ENCODE measurements at places on chromosomes 12 and 14.

DNA sequence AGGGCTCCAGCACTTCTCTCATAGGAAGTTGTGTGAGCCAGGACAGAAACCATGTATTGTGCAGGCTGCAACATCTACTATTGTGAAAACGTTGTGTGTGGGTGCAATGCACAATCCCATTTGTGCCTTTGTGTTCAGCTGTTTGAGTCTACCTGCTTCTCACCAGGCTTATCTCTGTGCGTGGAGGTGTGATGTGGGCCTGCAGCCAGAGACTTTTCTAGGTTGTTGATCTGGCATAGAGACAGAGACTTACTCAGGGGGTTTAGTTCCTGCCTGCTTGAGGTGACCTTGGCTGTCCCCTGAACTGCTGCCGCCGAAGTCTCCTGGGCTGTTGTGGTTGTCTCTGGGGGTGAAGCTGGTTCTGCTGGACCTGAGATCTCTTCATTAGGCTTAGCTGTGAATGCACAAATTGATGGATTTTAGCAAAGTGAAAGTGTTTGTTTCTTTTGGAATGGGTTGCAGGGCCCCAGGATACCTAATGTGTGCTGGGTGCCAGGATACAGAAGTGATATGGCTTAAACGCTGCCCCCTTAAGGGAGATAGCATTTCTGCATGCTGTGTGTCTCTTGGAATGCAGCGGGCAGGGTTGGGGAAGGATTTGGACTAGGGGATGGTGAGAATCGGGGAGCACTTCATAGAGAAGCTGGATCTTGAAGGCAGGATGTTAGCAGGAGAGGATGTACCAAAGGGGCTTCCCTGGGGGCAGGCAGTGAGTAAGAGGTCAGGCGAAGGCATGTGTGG, 2.5 kb downstream of the LACRT start:
- DNase-seq, result no peak

- no peak for DNase-seq
Measured at GRCh38 chr12:92550661-92551060, 152.1 kb upstream of the PLEKHG7 start.

DNA sequence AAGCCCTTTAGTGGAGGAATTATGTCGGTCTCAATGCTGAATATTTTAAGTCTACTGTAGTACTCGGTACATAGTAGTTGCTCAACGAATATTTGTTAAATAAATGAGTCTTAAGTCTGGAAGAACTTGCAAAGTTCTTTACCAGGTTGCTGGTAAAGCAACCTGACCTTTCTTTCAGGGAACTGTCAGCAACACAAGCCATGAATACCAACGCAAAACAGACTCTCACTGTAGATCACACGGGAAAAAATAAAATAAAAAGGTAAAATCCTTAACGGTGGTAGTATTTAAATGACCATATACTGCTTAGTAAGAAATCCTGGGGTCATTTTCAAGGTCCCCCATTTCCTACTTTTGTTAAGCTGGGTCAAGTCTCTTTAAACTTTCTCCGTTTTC, 447 bp upstream of the NUBPL start:
- no peak for DNase-seq

DNA sequence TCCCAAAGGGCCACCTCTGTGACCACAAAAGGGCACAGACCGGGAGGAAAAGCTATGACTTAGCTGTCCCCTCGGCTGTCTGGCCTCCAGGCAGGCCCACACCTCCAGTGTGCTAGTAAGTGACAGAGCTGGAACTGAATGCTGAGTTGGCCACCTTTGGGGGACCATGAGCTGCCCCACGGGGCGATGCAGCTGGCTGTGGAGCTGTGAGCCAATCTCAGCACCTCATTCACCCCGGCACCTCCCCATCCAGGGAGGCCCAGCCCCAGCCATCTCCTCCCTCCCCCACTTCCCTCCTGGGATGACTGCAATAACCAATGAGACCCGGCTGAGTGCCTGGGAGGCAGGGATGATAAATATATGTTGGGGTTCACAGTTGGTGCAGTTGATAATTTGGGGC, 12.2 kb upstream of the TESC start:
- DNase-seq, result no peak

- no peak for DNase-seq
Measured at GRCh38 chr14:24674204-24674970, 40.4 kb upstream of the GZMB start.

DNA sequence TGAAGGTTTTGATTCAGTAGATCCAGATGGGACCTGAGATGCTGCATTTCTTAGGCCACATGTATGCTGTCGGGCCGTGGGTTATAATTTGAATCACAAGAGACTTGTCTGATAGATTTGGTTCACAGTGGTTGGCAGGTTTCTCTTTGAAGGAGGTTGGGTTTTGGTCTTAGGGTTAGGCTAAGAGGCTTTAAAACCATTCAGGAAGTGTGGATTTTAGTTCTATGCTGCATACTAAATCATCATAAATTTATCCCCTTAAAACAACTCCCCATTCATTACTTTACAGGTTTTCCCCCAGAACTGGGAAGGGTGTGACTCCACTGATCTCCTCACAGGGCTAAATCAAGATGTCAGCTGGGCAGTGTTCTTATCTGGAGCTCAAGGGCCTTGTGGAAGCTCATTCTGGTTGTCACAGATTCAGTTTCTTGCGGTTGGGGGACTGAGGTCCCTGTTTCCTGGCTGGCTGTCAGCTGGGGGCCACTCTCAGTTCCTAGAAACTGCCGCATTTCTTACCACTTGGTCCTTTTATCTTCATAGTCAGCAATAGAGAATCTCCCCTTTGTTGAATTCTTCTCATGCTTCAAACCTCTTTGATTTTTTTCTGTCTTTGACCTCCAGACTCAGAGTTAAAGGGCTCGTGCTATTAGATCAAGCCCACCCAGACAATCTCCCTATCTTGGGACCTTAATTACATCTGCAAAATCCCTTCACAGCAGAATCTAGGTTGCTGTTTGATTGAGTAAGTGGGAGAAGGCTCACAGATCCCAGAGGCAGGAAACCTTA, 20.6 kb upstream of the PCNX1 start:
- DNase-seq, result no peak

GRCh38 chr12:100824476-100824875, 29.9 kb downstream of the ANO4 start:
- DNase-seq, result no peak
